ENCODE measurements at places on chromosomes 5 and 9.

- no peak for DNase-seq
These were observed 119.2 kb downstream of the DAB2IP start for GRCh38 chr9:121770415-121771273.

DNA sequence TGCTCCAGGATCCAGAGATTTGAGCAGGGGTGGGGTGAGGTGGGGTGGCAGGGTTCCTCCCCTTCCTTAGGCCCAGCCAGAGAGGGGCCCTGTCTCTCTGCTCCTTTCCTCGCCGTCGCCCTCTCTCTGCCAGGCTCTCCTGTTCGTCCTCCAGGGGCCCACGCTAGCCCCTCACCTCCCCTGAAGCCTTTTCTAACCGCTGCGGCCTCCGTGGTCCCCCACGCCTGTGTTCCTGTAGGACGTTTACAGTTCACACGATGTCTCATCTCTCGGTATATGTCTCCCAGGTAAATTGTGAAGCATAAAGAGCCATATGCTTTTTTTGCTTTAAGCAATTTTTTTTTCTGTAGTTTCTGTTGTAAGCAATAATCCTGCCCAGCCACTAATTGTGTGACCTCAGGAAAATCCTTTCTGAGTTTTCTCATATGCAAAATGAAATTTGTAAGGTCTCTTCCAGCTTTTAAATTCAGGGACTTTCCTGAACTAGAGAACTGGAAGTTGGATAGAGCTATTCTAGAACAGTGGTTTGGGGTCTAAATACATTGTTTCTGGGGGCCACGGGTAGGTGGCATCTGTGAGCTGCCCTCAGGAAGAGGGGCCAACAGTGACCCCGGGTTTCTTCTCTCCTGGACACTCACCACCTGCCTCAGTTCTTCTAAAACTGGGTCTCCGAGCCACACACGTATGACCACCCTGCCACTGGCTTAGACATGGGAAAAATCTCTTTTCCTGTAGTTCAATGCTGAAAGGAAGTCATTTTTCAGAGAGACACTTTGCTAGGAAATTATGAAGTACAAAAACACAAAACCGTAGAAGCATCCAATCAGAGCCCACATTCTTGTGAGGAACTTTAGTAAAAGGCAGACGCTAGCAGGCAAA, 50.2 kb upstream of the ZNF366 start:
- peak; percentile 54 for DNase-seq

- peak; percentile 35 for DNase-seq
These were observed 77.3 kb downstream of the AMBP start for GRCh38 chr9:114000671-114001409.

DNA sequence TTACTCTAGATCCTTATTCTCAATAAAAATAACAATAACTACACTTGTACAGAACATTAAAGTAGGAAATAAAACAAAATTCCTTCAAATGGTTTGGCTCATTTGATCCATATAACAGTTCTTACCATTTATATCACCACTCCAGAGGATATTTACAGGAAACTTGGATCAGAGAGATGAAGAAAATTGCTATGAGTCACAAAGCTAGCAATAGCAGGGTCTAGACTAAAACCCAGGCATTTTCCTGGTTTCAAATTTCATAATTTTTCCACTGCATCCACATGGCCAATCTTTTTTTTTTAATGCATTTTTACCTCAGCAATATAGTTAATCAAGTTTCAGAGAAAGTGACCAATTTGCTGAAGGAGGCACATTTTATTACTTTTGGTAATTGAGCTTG, 299.2 kb downstream of the ELAVL2 start:
- no peak for DNase-seq

DNA sequence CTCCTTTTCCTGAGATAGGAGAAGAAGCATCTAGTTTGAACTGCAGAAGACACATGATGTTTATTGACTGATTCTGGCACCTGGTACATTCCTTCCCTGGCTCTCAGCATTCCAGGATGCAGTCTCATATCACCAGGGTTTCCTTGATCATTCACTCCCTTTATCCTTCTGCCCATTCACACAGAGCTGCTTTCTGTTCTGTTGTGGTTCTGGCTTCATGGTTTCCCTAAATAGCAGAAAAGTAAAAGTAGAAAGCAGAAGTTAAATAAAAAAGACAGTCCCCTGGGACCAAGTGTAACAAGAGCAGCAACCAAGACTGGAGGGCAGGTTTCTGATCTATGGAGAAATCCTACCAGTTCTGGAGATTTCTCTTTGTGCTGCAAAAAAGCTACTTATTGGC, 3.2 kb downstream of the IFNA8 start:
- DNase-seq: no peak

DNA sequence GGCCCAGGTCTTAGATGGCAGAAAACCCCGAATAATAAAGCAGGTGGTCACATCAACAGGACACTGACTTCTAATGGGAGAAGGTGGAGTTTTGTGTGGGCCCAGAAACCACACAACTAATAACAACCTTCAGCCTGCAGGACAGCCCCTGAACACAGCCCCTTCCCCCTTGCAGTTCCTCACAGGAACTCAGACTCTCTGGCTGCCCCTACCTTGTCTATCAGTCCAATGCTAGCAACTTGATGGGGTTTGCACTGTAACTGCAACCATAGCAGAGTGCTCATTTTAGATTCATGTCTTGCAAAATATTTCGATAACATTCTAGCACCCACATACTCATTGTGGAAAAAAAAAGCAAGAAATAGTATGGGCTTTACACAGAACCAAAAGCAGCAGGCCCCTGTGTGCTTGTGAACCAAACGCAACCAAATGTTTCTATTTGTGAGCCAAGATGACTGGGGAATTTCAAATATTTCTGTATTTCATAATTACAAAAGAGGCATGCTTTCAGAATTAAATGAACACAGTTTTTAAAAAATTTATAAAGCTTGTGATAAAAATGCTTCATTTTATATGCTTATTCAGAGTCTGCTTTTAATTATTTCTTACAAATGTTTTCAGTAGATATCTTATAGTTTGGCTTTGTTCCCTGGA, 62.7 kb upstream of the PDE4D start:
- no peak for DNase-seq

DNA sequence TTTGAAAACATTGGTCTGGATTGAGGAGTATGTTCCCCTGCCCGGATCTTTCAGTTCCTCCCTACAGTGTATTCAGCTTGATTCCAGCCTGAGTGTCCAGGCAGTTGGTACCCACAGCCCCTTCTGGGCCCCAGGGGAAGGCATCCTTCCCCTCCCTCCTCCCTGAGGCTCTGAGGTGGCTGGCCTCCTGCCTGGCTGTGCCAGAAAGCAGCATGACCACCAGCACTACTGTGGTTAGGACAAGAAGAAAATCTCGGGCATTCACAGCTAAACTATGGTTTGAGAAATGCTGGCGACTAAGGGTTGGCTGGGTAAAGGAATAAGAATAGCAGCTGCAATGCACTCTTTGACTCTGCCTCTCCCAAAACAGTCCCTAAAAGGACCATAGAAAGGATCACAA, 84.6 kb upstream of the LIFR start:
- no peak for DNase-seq

DNA sequence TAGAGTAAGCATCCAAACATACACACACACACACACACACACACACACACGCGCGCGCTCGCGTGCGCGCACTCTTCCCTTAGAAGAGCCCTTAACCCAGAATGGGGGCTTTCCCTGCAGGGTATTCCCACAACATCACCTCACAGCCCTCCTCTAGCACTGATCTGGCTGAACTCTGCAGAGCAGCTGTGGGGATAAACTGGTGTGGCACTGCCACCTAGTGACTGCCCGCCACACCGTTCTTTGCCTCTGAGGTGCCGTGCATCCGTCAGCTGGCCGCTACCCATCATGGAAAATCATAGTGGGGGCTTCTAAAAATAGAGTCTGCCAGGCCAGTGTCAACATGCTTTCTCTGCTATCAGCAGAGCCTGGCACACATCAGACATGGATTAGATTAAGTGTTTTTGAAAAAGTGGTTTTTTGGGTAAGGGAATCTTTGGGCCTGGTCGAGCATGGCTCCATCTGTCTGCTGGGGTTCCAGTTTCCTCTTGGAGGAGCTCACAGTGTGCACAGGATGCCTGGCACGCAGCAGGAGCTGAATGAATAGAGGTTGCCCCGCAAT, 88.1 kb downstream of the KCNN2 start:
- DNase-seq: peak; percentile 61

DNA sequence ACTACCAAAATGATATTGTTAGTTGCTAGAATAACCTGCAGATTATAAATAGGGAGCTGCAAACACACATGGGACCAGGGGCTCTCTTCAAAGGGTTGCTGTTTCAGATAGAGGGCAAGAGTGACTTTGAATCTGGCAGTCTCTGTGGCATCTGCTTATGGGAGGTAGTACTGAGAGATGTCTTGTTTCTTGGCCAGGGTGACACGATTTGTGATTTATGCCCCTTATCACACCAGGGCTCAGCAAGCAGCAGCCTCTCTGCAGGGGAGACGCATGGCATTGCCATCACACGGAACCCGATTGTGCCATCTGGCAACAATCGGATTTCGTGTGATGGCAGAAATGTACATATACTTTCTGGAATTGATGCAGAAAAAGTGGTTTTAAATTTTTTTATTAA, 615.6 kb downstream of the ZNF608 start:
- no peak for DNase-seq

DNA sequence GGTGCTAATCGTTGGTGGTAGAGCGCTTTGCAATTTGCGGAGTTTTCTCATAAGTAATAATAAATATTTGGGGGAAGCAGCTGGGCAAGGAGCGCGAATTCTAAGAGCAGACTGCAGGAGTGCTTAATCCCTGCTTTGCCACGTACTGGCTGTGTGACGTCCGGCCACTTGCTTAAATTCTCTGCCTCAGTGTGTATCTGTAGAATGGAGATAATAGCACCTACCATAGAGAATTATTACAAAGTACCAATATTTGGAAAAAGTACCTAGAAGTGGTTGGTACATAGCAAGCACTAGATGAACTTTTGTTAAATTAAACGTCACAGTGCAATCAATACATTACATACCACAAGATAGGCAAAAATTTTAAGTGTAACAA, 598 bp upstream of the TMED7 start:
- DNase-seq: no peak

- no peak for DNase-seq
These were observed 153.4 kb upstream of the PTCH1 start for GRCh38 chr9:95670122-95670521.

DNA sequence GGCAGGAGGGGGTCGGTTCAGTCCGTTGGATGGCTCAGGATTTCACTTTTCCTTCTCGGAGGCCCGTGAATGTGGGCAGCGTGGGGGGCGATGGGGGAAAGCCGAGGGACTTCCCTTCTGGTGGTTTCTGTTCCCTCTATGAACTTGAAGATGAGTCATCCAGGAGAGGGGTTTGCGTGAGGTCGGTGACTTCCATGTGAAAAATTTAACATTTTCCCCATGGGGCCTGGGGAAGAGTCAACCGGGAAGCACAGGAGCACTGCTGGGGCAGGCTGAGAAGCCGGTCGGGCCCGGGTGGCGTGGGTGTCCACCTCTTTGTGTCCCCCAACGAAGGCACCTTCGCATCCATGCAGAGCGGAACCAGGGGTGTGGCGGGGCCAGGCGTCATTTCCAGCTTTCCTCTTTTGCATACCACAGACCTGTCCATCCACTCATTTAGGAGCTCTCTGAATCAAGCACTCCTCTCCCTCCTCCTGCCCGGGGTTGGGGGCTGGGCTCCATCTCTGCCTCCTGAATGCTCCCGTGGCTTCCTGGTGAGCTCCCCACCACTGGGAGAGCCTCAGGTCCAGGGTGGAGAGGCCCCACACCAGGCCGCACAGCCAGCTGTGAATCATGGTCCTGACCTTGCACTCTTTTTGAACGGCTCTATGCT, 68.4 kb downstream of the ANKRD33B start:
- DNase-seq: peak; percentile 84

DNA sequence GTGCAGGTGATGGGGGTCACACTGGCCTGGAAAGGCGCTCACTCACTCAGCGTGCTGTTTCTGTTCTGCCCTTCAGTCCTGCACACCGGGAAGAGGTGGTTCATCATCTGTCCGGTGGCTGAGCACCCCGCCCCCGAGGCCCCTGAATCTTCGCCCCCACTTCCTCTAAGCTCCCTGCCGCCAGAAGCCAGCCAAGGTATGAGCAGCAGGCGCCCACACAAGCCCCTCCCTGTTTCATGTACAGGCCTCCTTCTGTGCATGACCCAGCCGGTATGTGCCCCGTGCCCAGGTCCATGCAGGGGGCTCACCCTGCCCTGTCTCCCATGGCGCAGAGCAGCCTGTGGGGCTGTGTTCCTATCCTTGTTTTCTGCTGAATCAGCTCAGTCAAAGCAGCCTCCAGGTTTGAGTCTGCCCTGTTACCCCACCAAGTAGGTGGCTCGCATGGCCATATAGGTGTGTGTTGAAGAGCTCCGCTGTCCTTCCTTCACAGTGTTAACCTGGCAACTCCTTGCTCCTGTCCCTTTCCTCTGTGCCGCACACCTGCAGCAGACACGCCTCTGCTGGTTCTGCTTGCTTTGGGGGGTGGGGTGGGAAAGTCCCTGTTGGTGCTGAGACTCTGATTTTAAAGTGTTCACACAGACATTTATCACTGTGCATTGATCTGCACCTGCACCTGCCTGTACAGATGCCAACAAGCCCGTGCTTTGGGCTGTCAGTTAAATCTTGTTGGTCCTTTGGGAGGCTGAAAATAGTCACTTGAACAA, 84.8 kb downstream of the WNK2 start:
- DNase-seq: peak; percentile 57

DNA sequence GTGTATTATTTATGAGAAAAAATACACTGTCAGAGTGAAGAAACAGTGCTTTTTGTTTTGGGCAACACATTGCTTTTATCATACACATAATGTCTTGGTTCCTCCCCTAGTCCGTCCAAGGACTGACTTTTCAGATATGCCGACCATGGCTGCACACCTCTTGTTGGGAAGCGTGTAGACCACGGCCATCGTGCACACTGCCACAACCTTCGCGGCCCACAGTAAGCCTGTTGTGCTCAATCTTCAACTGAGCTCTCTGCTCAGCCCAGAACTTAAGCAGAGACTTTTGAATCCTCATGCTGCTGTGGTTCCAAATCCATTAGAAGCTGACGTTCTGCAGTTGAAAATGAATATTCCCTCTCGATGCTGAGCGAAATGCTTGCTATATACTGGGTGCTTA, 157.6 kb upstream of the IRX2 start:
- no peak for DNase-seq
